Progenitor cell of endocrine pancreas (in vitro differentiated cells): ENCODE measurements at places on chromosomes 5 and 9. TPM values are rescaled to one million over a fixed set of nuclear protein-coding genes. Genes with fewer than 3 reads are reported as not detected.

DMRT2 gene
- total RNA-seq, result 1.0 and 1.4 TPM in 2 replicates

DNA sequence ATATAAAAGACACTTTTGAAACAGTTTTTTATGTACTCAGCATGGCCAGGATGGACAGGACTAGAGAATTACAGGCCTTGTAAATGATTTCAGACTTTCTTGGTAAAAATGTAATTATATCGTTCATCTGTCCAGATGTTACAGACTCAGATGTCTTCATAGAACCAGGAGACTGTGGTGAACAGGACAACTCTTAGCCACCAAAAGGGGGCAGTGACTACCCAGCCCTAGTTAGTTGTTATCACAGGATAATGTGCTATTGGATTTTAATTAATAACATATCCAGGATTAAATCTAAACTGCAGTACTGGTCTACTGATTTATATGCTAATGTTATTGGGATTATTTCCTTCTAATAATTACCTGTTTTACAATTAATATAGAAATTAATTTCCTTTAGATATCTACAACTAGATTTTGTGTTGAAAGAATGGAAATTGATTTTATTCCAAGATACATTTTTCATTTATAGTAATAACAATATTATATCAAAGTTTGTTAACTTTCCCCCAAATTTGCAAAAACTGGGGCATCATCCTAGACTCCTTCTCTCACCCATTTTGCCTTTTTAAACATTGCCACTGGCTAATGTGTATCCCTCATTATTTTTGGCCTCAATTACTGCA lies 99.4 kb downstream of the MTREX start:
- H3K4me1 ChIP-seq, result no peaks in the 10 kb centered on the region
- no peak overlapping the region for H3K27ac ChIP-seq
- H3K27me3 ChIP-seq, result no peaks in the 10 kb centered on the region
- H3K36me3 ChIP-seq, result peaks cover 14% of the 10 kb centered on the region
- H3K4me3 ChIP-seq, result no peak overlapping the region
- DNase-seq, result no peak

GRCh38 chr9:127700140-127700539 lies 6.6 kb upstream of the CFAP157 start:
- H3K36me3 ChIP-seq, result no peaks in the 10 kb centered on the region
- H3K4me3 ChIP-seq, result no peak overlapping the region
- H3K4me1 ChIP-seq, result peaks cover 11% of the 10 kb centered on the region
- peak overlapping the region; percentile 91 for H3K27ac ChIP-seq
- DNase-seq, result no peak

DNA sequence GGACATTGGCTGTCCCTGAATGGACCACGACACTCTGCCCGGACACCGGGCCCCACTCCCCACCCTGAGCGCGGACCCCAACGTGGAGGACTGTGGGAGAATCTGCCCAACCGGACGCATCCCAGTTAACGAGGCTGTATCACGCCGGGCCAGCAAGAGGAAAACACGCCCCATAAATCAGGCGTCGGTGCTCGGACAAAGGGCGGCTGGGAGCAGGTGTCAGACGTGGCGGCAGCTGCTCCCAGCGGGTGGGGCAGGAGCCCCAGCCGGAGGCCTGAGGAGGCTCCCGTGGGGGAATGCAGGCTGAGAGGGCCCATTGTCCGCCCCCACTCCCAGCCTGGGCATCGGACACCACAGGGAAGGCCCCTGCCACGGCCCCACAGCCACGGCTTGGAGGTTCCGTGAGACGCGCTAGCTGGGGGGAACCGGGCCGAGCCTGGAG lies 19.2 kb downstream of the NOTCH1 start:
- no peak overlapping the region for H3K4me3 ChIP-seq
- peak overlapping the region; percentile 85 for H3K27ac ChIP-seq
- no peaks in the 10 kb centered on the region for H3K27me3 ChIP-seq
- no peak for DNase-seq
- H3K4me1 ChIP-seq, result peaks cover 12% of the 10 kb centered on the region
- H3K36me3 ChIP-seq, result peaks cover 1% of the 10 kb centered on the region

GRCh38 chr9:4262735-4263141 lies 37.1 kb downstream of the GLIS3 start:
- H3K27ac ChIP-seq, result peak overlapping the region; percentile 95
- H3K4me1 ChIP-seq, result peaks cover 29% of the 10 kb centered on the region
- no peaks in the 10 kb centered on the region for H3K27me3 ChIP-seq
- peaks cover 19% of the 10 kb centered on the region for H3K36me3 ChIP-seq
- no peak for DNase-seq

CACNA1B gene
- total RNA-seq, result 2.1 and 2.4 TPM in 2 replicates

FREM1 gene
- 11.4 and 13.2 TPM in 2 replicates for total RNA-seq

GRCh38 chr5:136034492-136034891 lies 5.7 kb downstream of the TGFBI start:
- H3K27ac ChIP-seq, result no peak overlapping the region
- H3K4me1 ChIP-seq, result no peaks in the 10 kb centered on the region
- no peaks in the 10 kb centered on the region for H3K36me3 ChIP-seq
- H3K27me3 ChIP-seq, result peaks cover 56% of the 10 kb centered on the region

- DNase-seq, result no peak
- H3K27me3 ChIP-seq, result peaks cover 60% of the 10 kb centered on the region
- H3K4me3 ChIP-seq, result no peak overlapping the region
These were observed 9.4 kb downstream of the GADD45G start for GRCh38 chr9:89613912-89614892.

ANGPTL2 gene
- total RNA-seq, result 4.7 and 5.3 TPM in 2 replicates

PCDHB13 gene
- total RNA-seq, result 6.8 and 7.4 TPM in 2 replicates

MCIDAS gene
- total RNA-seq, result not detected in 2 replicates

AOPEP gene
- total RNA-seq, result 51.9 and 58.2 TPM in 2 replicates

DNA sequence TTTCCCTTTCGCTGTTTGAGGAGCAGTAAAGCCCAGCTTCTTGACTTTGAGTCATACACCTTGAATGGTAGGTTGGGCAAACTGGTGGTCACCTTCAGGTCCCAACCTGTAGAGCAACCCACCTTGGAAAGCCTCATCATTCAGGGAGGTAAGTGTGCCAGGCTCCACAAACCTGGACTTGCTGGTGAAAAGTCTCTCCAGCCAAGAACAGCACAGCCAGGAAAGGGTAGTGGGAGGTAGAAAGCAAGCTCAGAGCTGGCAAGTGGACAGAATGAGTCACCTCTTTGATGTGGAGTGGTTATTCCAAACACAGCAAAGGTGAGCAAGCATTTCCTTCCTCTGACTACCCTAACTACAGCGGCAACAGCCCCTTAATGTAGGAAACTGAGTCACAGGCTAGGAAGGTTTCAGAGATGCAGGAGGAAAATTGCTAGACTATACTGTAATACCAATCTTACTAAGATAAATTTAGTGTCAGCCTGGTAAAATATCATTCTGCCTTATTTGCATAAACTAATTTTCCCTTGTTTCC lies 117.5 kb upstream of the MTAP start:
- H3K36me3 ChIP-seq, result no peaks in the 10 kb centered on the region
- no peaks in the 10 kb centered on the region for H3K27me3 ChIP-seq
- DNase-seq, result no peak
- no peaks in the 10 kb centered on the region for H3K4me1 ChIP-seq
- no peak overlapping the region for H3K27ac ChIP-seq
- no peak overlapping the region for H3K4me3 ChIP-seq

GRCh38 chr5:82384034-82384750 lies 106.0 kb upstream of the RPS23 start:
- H3K4me1 ChIP-seq, result peaks cover 43% of the 10 kb centered on the region
- DNase-seq, result no peak
- H3K27ac ChIP-seq, result no peak overlapping the region
- no peak overlapping the region for H3K4me3 ChIP-seq
- H3K27me3 ChIP-seq, result peaks cover 6% of the 10 kb centered on the region

GRCh38 chr9:78169125-78169524 lies 66.8 kb upstream of the CEP78 start:
- peaks cover 18% of the 10 kb centered on the region for H3K4me1 ChIP-seq
- peaks cover 8% of the 10 kb centered on the region for H3K36me3 ChIP-seq
- H3K27ac ChIP-seq, result peak overlapping the region; percentile 37

DNA sequence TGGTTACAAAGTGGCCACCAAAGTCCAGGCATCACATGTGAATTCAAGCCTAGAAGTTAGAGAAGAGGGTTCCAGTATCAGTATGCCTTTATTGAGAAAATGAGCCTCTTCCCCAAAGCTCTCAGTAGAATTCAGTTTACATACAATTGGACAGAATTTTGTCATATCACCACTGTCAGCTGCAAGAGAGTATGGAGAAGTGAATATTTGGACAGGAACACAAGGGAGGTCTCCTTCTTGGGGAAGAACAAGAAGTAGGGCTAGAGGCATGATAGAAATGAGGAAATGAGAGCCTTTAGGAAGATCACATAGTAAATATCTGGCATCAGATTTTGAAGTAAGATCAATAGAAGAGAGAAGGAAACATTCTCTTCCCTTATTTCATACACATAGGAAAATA lies 27.8 kb upstream of the VLDLR start:
- peaks cover 3% of the 10 kb centered on the region for H3K36me3 ChIP-seq
- H3K27me3 ChIP-seq, result peaks cover 5% of the 10 kb centered on the region
- no peak overlapping the region for H3K27ac ChIP-seq
- H3K4me3 ChIP-seq, result no peak overlapping the region
- no peak for DNase-seq

GRCh38 chr5:173712609-173713175 lies 96.2 kb upstream of the BOD1 start:
- no peaks in the 10 kb centered on the region for H3K36me3 ChIP-seq
- no peak overlapping the region for H3K27ac ChIP-seq
- no peak for DNase-seq

GRCh38 chr5:60541980-60542379 lies 158.0 kb downstream of the DEPDC1B start:
- no peaks in the 10 kb centered on the region for H3K27me3 ChIP-seq
- H3K36me3 ChIP-seq, result no peaks in the 10 kb centered on the region
- DNase-seq, result no peak
- peaks cover 2% of the 10 kb centered on the region for H3K4me1 ChIP-seq

- no peaks in the 10 kb centered on the region for H3K36me3 ChIP-seq
- H3K4me1 ChIP-seq, result peaks cover 6% of the 10 kb centered on the region
- DNase-seq, result no peak
- no peaks in the 10 kb centered on the region for H3K27me3 ChIP-seq
- H3K27ac ChIP-seq, result no peak overlapping the region
These were observed 119.3 kb downstream of the TLE1 start for GRCh38 chr9:81570083-81570482.

- H3K27ac ChIP-seq, result peak overlapping the region; percentile 13
- H3K27me3 ChIP-seq, result peaks cover 27% of the 10 kb centered on the region
- H3K4me3 ChIP-seq, result peak overlapping the region; percentile 10
- H3K4me1 ChIP-seq, result peaks cover 11% of the 10 kb centered on the region
These were observed 41.9 kb downstream of the BNC2 start for GRCh38 chr9:16828340-16829281.

DNA sequence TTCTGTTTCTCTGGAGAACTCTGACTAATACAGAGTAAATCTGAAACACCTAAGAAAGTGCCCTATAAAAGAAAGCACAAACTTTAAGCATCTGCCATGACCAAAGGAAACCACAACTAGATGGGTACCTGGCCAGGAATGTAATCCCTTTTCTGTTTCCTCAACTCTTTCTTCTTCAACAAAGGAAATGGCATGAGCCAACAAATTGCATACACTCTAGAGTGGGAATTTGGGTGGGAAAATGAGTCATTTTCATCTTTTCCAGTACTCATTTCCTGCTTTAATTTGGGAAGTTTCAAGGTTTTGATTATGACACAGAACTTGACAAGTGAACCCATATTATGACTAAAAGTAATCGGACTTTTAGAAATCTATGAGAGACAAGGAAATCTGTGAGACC lies 349.2 kb upstream of the RORB start:
- H3K4me1 ChIP-seq, result no peaks in the 10 kb centered on the region
- H3K4me3 ChIP-seq, result no peak overlapping the region
- no peak for DNase-seq
- H3K27ac ChIP-seq, result no peak overlapping the region

DNA sequence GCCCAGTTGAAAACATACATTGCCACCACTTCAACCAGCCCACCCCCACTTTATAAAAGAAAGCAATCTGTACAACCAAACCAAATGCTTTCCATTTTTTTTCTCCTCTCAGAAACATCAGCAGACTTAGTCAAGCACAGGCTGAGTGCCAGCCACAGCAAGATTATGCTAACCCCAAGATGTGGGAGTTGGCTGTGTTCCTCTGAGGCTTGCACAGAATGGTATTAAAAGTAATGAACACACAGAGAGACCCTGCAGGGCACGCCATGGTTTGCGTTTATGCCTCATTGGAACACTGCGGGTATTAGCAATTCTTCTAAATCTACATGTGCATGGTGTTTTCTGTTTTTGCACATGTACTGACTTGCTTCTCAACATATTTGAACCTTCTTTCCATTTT lies 419.9 kb upstream of the GRAMD2B start:
- H3K4me1 ChIP-seq, result peaks cover 3% of the 10 kb centered on the region
- H3K27me3 ChIP-seq, result no peaks in the 10 kb centered on the region
- no peak for DNase-seq
- H3K36me3 ChIP-seq, result no peaks in the 10 kb centered on the region
- H3K4me3 ChIP-seq, result no peak overlapping the region

- peaks cover 20% of the 10 kb centered on the region for H3K4me1 ChIP-seq
- peak overlapping the region; percentile 83 for H3K27ac ChIP-seq
- no peak for DNase-seq
- peak overlapping the region; percentile 71 for H3K4me3 ChIP-seq
These were observed 29.5 kb downstream of the FOXD1 start for GRCh38 chr5:73419117-73419464.

DNA sequence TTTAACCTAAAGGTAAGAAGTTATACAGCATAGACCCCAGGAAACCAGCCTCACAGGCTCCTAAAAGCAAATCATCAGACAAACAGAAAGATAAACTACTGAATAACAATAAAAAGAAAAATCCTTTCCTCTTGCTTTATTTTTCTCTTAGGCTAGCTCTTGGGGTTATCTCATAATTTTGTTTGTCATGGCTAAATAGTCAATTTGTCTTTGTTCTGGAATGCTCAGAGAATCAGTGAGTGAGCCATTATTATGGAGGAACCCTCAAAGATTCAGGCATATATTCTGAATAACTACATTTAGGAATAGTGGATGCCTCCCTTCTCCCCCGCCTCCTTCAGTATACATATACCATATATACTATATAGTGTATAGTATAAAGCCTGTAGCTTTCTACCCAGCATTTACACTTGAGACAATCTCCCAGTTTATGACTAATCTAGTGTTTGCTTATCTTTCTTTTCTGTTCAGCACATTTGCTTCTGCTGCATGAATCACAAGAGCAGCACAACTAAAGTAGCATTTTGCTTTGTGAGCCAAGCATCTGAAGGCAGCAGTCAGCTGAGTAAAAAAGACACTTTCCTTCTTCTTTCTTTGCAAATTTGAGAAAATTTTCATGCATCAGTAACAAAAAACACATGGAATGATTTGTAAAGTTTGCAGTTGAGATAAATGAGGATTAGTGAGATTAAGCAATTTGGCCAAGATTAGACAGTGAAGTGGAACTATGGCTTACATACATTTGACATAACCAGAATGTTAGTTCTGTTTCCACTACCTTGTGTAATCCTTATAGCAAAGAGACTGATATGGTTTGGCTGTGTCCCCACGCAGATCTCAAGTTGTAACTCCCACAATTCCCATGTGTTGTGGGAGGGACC lies 45.3 kb upstream of the PPP3R2 start:
- H3K4me1 ChIP-seq, result peaks cover 18% of the 10 kb centered on the region
- no peaks in the 10 kb centered on the region for H3K27me3 ChIP-seq
- DNase-seq, result no peak
- H3K27ac ChIP-seq, result no peak overlapping the region
- H3K36me3 ChIP-seq, result no peaks in the 10 kb centered on the region

RNF183 gene
- 0.26 and 0.44 TPM in 2 replicates for total RNA-seq
